ENCODE measurements at places on chromosomes 7 and 10.

- DNase-seq = no peak
Observed at GRCh38 chr7:136336932-136337331, 359.8 kb upstream of the MTPN start.

DNA sequence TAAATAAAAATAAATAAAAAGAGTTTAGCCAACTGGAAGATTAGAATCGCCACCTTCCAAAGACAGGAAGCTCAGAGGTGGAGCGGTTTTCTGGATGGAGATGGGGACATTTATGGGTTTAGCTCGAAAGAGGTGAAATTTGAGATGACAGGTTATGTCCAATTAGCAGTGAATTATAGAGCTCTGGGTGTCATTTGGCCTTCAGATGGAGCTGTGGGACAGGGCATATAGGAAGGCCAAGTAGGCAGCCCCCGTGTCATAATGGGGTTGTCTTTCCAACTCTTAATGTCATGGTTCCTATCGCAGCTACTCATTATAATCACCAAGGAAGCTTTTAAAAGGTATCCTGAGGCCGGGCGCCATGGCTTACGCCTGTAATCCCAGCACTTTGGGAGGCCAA lies 21.0 kb upstream of the EEPD1 start:
- no peak for DNase-seq

GRCh38 chr10:130251766-130252165 lies 115.6 kb downstream of the GLRX3 start:
- no peak for DNase-seq

- DNase-seq = no peak
Observed at GRCh38 chr7:108026116-108026515, 23.2 kb upstream of the LAMB1 start.

DNA sequence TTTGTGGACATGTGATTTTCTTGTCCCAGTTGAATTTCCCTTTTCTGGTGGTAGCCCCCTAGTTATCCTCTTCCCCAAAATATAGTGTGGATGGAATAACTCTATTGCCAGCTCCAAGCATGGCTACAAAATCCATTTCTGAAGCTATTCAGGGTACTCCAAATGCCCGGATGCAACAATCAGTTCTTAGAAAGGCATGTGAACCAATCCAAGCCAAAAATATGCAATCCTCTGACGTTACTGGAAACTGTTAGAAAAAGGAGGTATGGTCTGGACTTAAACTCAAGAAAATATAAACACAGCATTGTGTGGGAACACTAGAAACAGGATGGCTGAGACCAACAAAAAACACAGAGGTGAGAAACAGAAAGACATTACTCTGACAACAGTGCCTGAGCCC lies 347.0 kb downstream of the GPAM start:
- DNase-seq = no peak

DNA sequence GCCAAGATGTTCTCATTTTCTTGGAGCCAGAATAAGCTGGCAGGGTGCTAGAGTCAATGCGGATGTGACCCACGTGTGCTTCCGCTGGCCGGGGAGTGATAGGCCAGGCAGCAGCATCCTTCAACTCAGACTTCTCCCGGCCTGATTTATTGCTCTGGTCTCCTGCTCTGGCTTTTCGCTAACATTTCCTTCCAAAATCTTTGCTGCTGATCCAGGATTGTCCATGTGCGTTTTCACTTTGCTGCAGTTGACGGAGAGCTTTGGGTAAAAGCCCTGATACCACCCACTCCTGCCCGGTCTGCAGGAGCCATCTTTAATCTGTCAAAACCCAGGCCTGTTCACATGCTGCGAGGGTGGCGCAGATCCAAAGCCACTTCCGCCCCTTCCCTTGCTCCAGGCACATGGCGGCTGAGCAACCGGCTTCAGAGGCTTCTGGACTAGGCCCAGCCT lies 106.8 kb downstream of the CYP26A1 start:
- DNase-seq = no peak

DNA sequence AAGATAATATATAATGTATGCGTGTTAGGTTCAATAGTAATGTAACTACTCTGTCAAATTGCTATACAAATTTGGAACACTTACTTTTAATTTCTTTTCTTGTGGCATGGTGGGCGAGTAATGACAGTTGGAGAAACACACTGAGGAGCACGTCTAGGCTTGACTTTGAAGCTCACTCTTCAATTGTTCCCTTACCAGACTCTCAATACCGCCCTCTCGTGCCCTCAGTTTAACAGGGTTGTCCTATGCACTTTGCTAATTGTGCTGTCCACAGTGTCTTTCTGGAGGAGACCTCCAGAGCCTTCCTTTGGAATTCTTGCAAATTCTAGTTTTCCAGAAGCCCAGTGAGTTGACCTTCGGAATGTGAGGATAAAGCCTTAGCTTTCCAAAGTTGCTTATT lies 107.2 kb upstream of the RELN start:
- DNase-seq = no peak

DNA sequence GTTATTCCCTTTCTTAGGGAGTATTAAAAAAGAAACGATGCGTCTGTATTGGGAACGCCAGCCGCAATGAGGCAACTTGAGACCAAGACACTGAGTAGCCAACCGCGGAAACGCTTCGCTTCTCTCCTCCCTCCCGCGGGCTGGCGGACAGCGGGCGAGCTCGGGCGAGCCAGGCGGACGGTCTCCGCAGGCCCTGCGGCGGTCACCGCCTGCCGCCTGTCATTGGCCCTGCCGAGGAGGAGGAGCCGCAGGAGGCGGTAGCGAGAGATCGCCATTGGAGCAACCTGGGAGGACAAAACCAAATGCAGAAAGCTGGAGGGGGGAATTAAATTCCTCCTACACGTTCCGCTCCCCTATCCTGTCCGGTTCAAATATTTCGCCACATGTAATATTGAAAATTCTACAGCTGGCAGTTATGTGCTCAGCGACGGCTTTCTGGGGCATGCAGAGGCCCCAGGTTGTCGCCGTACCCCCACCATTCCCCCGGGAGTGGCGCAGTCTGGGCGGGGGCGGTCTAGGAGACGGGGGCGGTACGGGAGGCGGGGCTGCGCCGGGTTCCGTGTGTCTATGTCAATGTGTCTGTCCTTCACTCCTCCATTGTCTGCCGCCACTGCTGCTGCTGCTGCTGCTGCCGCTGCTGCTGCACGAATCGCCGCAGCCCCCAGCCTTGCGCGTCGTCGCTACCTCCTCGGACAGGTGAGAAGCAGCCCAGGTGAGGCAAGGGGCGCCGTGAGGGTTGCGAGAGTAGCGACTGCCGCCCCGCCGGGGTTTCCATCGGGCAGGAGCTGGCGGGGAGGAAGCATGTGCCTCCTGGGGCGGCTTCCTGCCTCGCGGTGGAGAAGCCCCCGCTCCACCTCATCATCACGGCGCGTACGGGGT lies at the start of the genes ANKMY2 and BZW2:
Gene ANKMY2, minus strand, starts transcription at position 162 of the 879 bp plus-strand sequence. CDS start 181 bp downstream, outside the sequence.
Gene BZW2, plus strand, starts transcription at position 589 of the 879 bp plus-strand sequence. CDS start 19,263 bp downstream, outside the sequence.
- peak; percentile 80 for DNase-seq

DNA sequence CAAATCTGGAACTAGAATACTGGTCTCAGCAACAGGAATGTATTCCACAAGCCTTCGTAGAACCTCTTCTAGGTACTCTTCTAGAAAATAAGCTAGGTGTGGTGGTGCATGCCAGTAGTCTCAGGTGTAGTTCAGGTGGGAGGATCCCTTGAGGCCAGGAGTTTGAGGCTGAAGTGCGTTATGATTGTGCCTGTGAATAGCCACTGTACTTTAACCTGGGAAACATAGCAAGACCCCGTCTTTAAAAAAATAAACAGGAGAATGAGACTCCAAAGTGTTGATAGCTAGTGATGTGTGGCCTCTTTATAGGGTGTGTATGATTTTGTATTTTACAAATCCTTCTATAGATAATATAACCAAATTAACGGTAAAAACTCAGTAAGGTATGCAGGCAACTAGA lies 1.5 kb upstream of the ZNF775 start:
- no peak for DNase-seq

- no peak for DNase-seq
Observed at GRCh38 chr7:121008816-121009215, 20.3 kb downstream of the CPED1 start.

DNA sequence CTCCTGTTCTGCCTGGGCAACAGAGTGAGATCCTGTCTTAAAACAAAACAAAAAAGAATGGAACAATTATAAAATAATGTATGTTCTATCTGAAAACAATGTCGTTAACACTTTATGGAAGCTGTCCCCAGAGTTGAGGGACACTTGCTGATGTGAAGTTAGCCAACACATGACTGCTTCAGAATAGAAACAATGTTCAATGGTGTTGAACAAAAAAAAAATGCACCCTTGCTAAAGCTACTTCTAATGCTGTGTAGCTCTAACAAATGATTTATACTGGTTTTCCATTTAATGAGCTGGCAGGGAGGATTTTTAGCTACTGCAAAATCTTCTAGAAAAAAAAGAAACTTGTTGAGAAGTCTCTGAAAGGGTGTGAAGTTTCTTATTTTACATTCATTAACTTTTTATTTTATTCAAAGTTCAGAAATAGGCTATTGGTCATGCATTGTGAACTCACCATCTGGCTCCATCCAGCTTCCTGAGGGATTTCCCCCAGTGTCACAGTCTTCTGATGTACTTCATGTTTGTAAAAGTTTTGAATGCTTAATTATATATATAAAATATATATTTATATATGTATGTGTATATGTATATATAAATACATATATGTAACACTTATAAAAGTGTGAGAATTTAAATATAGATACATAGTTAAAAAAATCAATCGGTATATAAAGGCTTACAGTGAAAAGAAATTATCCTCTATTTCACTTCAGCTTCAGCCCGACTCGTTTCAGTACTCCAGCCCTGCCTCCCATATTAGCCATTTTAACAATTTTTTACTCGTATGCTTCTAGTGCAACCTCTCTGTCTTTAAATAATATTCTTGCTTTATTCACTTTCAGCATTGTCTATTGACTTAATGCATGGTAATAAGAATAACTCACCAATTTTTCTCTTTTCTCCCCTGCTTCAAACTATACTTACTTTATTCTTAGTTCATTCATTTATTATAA lies 35.0 kb downstream of the HDAC9 start:
- no peak for DNase-seq

DNA sequence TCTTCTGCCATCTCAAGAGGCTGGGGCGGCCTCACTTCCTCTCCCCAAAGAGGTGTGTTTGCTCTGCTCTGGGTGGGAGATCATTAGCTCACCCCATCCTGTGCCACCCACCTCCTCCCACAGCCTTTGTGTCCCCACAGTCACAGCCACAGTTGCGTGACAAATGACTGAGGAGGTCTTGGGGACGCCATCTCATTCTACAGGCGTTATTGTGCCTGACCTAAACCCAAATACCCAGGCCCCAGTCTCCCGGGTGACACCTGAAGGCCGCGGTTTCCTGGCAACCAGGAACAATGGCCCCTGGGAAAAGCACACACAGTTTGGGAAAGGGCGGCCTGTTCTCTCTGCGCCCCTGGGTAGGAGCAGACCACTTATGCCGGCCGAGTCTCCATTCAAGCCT lies 51.6 kb downstream of the SLIT1 start:
- no peak for DNase-seq

- no peak for DNase-seq
Observed at GRCh38 chr10:27635699-27636270, 109.8 kb downstream of the MKX start.

GRCh38 chr10:53667063-53667462 lies 894.5 kb upstream of the MBL2 start:
- DNase-seq = peak; percentile 29

DNA sequence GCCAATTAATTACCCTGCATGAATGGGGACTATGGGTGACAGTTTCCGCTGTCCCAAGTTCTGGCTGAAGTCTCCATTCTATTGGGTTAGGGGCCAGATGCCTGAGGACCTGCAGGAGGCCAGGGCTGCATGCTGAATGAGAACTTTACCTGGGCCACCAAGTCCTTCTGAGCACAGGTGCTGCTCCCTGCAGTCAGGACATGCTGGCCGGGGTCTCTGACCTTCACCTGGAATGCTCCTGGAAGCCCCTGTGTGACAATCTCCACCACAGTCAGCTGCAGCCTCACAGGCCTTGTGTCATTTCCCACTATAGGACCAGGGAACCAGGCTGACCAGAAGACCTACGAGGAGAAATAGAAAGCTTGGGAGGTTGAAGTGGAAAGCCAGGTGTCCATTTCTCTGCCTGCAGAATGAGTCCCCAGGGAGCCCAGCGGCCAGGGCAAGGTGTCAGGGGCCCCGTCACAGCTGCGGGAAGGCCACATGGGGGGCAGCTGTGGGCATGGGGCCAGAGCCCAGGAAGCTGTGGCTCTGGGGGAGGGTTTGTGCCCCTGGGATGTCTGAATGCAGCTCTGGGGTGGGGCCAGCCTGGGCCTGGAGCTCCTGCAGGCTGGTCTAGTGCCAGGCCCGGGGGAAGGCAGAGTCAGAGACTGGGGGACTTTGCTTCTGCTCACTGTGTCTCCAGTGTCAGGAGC lies 5.6 kb upstream of the GIMAP8 start:
- DNase-seq = no peak

GRCh38 chr7:35524112-35524804 lies 170.7 kb downstream of the HERPUD2 start:
- DNase-seq = no peak

DNA sequence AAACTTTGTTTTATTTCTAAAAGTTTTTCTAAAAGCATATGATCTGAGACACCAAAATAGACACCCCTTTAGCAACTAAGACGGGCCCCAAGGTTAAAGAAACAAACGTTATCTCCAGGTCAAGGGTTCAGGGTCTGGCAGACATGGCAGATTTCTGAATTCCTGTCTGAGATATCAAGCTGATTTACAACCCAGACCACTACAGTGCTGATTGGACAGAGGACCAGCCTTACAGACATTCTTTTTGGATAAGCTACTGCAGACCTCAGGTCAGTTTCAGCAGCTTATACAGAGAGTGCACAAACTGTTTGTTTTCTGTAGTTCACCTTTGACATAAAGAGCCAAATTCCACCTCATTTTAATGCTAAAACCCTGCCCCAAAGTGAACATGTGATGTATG lies 34.8 kb downstream of the SVOPL start:
- no peak for DNase-seq

DNA sequence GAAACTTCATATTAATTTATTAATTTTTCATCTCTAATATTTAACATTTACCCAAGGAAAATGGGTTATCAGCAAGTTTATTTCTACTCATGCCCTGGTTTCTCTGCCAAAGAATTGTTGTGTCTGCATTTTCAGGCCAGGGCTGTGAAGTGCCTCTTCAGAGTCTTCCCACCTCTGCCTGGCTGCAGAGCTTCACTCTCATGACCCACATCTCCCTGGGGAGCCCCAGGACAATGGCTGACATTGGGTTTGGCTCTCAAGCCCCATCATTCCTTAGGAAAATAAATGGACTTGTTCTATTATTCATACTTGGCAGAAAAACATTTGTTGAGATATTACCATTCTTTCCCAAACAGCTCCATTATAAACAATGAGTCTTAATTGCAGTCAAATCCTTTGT lies 30.3 kb downstream of the CACNA2D1 start:
- no peak for DNase-seq

DNA sequence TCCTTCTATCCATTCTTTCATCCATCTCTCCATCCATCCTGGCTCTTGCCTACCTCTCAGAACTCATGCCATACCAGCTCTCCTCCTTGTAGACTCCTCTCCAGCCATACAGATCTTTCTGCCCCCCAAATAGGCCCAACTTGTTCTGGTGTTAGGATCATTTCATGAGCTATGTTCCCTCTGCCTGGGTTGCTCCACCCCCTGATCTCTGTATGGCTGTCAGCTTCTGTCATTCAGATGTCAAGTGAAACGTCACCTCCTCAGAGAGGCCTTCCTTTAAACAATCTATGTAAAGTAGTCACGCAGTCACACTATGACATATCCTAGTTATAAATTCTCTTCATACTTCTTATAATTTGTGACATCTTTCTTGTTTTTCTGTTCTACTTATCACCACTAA lies 42.3 kb upstream of the PNLIPRP3 start:
- no peak for DNase-seq
